ENCODE measurements at places on chromosomes 4 and X.

- DNase-seq = no peak
Measured at GRCh38 chrX:54530357-54530900, 410 bp downstream of the GNL3L start.

GRCh38 chr4:112857461-112857860, 192.0 kb upstream of the ANK2 start:
- peak; percentile 65 for DNase-seq

DNA sequence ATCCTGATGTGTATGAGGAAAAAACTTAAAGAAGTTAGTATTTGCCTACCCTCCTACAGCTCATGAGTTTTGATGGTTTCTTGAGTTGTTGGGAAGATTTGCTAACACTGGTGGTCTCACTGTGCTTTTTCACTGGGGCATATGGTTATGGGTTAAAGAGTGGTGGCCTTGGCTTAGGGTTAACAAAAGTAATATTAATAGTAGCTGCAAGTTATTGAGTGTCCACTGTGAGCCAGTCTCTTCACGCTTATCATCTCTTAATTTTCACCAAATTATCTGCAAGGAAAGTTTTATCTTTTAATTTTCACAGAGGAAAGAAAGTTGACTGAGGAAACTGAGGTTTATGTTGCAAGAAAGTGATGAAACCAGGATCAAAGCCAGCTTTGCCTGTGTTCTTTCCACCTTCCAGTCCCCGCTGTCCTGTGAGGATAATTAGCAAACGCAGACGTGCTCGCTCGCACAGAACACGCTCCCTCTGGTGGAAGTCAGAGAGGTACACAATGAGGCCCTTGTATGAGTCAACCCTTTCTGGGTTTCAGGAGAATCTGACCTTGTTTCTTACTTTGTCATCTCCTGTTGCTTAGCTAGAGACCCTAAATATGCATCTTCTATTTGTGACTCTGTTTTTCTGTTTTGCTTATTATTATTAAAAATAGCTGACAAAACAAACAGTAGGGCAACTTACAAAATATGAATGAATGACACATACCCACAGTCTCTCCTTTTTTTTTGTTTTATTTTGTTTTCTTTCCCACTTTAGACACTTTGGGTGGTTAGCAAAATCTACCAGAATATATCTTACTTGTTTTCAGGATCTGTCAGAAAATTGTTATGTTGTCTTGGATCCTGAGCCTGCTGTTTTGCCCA, 94.3 kb downstream of the DDIT4L start:
- DNase-seq = peak; percentile 53

DNA sequence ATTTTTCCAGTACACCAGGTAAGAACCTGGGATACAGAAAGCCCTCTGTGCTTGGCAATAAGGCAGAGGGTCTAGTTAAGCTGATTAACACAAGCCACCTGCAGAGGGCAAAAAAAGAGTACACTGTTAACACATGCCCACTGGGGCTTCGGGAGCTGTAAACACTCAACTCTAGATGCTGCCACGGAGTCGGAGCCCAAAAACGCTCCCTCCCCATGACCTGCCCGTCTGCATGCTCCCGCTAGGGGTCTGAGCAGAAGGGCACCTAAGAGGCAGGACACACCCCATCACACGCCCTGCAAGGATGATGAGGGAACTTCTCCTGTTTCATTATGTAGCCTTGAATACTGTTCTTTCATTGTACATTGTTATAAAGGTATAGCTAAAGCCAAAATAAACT, 715.6 kb upstream of the AADAT start:
- DNase-seq = no peak

DNA sequence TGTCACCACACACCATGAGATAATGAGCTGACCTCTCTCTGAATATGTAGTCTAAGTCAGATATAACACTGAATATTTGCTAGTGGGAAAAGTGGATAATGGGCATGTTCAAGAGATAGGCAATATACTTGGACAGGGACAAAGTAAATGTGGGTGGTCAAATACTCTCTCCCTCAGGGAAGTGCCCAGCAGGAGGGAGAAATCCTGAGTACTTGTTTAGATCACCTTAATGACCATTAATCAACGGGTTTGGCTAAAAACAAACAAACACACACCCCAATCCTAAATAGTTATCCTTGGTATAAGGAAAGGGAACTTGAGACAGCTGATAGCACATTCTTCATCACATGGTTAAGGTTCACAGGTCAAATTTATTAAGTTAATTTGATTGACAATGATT, 933.5 kb downstream of the C4orf33 start:
- DNase-seq = no peak
